Left ventricle myocardium inferior (tissue), 1 donor: ENCODE measurements at places on chromosomes 7 and 10.

DNA sequence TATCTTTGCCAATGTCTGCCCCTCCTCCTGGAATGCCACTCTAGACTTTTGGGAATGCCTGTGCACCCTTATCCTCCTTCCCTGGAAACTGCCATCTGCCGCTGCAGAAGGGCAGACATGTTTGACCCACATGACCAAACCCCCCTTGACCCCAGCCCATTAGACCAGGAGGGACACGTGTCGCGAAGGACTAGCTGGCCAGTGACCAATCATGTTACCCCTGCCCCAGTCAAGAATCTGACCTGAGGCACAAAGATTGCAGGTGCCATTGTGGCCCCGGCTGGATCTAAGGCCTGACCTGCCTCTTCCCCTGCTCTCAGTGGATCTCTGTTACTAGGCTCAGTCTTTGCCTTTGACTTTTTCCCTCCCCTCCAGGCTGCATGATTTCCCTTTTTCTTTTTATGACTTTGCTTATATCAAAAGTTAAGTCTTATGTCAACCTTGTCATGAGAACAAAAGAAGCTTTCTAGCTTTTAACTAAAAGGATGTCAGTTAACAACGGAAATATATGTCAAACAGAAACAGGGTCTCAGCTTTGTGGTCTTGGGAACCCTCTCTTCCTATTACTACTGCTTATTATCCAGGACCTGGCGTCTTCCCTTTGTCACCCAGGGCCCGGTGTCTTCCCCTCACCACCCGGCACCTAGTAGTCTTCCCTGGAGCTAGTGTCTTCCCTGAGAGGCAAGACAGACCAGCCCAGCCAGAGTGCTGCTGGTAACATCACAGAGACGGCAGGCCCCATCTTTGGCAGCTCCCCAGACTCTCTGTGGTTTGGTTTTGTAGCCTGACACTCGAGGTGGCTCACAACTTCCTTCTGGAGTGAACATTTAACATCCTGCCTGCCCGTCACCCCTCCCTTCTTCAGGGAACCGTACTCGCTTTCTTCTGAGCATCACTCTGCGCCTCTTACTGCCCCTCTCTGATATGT is 24.4 kb upstream of the PPIF start:
- DNase-seq: no peak

- DNase-seq: no peak
These were observed 9.7 kb downstream of the NPTX2 start for GRCh38 chr7:98626460-98627412.

DNA sequence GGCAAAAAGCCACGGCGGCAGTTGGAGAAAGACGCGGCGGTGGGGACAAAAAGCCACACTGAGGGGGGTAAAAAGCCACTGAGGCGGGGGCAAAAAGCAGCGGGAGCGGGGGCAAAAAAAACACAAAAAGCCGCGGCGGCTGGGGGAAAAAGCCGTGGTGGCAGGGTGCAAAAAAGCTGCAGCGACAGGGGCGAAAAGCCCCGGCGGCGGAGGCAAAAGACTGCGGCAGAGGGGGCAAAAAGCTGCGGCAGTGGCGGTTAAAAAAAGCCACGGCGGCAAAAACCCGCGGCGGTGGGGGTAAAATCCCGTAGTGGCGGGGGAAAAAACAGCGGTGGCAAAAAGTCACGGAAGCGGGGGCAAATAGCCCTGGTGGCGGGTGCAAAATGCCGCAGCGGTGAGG is 527.3 kb downstream of the ZNF33B start:
- no peak for DNase-seq

- no peak for DNase-seq
These were observed 60.8 kb upstream of the DOCK1 start for GRCh38 chr10:126844406-126844805.

GRCh38 chr7:30888747-30889146 is 22.9 kb upstream of the AQP1 start:
- DNase-seq: no peak

DNA sequence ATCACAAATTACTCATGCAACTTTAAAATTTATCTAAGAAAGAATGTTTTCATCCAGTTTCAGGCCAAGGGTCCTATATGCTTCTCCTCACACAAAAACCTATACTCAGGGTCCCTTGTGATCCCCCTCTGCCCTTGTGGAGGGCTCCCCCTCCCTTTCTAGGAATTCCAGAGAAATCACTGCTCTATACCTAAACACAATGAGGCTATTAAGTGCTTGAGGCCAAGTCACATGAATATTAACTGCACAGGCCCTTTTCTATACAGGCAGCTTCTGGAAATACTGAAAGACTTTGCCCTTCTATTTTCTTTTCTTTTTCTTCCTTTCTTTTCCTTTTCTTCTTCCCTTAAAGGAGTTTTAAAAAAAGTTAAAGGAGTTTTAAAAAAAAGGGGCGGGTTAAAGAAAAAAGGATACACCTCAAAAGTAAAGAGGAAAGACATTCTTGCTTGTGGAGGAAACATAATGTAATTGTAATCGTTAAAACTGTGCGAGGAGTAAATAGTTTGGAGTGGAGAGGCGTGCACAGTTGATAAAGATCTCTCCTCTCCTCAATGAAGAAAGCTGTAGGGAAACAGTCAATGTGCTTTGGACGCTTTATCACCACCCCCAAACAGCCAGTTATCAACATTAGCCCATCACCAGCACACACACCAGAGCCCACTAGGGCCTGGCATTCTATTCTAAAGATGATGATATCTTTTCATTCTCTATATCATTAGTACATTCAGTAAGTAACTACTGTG is 16.4 kb downstream of the GRB10 start:
- DNase-seq: no peak

DNA sequence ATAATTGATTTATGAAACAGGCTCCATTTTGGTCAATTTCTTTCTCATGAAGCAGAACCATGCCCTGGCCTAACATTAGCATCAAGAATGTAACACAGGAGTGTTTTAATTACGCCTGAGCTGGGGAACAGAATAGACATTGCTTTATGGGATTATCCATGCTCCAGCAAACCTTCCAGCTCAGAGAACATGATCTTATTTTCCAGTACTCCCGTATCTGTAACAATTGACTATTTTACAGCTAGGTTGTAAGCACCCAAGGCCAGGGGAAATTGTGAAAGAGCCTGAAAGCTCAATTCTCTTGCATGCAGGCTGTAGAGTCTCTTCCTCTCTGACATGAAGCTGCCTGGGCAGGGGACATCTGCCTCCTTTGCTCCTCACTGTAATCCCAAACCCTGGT is 30.8 kb upstream of the CRYGN start:
- no peak for DNase-seq

DNA sequence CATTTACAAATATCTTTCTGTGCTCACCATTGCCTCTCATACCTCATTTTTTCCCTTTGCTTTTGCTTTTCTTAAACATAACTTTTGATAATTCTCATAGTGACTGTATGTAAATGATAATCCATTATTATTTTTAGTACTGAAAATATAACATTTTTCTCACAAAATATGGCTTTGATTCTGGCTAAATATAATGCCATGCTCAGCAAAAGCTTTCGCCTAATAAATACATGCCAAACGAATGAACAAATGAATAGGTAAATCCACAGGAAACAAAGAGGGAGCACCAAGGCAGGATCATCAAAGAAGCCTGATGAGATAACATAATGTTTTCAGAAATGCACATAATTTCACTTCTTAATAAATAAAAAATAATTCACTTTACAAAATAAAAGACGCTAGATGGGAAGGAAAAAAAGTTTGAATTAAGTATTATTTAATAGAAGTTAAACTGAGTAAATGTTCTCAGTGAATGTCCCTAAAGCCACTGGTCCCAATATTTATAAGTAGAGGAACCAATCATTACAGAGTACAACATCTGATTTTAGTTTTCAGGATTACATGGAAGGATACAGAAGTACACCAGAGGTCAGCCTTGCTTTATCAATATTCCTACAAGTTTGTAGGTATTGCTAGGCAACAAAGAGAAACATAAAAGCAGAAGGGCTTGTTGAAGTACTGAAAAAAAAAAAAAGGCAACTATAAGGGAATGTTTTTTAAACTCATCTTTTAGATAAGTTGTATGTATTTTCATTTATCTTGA is 52.3 kb downstream of the RNLS start:
- DNase-seq: no peak

GRCh38 chr10:12628153-12628552 is 278.8 kb downstream of the CAMK1D start:
- no peak for DNase-seq

DNA sequence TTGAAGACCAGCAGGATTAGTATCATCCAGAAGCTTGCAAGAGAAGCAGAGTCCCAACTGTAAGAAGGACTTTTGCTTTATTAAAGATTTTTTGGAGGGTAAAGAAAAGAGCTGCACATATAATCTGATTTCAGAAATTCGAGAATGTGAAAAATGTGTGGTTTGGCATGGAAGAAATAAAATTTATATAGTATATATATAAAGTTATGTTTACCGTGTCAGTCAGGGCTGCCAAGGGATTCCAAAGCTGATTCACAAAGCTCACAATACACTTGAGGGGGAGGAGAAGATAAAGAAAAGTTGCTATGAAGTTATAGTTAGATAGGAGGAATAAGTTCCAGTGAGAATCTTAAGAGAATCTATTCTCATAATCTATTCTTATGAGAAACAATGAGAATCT is 231.8 kb upstream of the CACNA2D1 start:
- no peak for DNase-seq

DNA sequence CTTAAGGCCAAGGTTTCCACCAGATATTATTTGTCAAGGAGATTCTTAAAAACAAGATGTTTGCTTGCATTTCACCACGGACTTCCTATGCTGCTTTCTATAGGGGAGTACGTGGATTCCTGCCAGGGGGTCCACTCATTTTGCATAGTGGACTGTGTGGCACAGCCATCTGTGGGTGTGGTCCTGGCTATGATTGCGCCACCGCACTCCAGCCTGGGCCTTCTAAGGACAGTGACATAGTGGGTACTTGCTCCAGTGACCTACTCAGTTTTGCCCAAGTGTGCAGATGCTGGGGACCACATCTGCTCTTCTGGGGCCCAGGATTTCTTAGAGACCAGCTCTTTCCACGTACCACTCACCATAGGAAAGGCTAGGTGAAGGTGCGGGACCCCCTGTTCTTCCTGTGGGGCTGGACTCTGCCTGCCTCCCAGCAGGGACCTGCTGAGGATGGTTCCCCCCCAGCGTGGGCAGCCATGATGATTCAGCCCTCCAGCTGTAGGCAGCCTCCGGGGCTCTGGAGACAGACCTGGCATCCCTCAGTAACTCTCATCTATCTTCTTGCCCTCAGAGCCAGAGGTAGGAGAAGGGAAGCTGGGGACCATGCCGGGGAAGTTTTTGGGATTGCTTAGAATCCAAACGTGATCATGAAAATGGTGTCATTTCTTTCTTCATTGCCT is 42.9 kb downstream of the HK1 start:
- DNase-seq: no peak

- no peak for DNase-seq
These were observed 10.3 kb downstream of the ZNF775 start for GRCh38 chr7:150389532-150389816.

GRCh38 chr7:5294169-5294987 is 11.6 kb downstream of the SLC29A4 start:
- DNase-seq: no peak

- DNase-seq: no peak
These were observed 26.5 kb downstream of the LMTK2 start for GRCh38 chr7:98133181-98133580.

GRCh38 chr10:118958984-118959925 is 70.3 kb upstream of the NANOS1 start:
- DNase-seq: peak; percentile 67

DNA sequence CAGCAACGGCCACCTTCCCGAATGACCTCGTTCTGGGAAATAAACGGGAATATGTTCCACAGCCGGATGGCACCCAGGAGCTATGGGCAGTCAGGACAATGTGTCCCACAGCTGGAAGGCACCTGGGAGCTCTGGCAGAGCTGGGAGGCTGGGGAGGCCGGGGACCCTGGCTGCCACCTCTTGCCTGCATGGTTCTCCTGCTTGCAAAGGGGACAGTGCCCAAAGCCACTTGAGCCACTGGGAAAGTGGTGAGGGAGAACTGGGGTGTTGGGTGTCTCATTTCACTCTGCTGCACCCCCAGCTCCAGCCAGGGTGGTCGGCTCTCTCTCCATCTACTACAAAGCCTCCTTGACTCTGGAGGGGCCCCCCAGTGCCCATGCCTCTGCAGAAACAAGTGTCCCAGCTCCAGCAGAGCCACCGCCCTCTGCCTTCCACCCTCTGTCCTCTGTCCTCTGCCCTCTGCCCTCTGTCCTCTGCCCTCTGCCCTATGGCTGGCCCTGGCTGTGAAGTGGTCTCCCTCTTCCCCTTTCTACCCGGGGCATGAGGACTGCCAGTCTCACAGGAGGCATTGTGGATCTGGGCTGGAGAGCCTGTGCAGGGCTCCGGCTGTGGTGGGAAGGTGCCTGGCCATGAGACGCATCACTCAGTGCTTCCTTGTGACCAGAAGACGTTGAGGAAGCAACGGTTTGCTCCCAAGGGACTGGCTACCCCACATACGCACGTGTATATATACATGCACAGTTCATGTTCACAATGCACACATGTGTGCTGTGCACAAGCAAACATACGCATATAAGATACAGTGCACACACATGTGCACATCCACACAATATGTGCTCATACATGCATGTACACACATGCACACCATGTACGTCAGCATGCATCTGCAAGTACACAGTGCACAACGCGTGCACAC is 21.5 kb upstream of the INPP5A start:
- DNase-seq: no peak

DNA sequence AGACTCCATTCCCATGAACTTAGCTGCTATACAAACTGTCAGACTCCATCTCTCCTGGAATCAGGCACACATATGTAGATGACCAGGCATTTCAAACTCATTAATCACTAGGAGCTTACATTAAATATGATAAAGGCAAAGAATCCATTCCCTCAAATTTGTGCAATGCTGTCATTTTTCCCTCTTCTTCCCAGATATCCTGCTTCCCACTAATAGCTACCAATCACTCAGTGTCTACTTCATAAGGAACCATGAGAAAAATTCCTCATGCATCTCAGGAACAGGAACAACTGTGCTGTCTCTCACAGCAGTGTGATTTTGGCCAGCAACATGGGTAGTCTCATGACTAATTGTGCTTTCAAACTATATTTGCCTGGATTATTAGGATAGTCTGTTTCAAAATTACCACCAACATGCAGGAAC is 133.9 kb downstream of the DKK1 start:
- DNase-seq: no peak

DNA sequence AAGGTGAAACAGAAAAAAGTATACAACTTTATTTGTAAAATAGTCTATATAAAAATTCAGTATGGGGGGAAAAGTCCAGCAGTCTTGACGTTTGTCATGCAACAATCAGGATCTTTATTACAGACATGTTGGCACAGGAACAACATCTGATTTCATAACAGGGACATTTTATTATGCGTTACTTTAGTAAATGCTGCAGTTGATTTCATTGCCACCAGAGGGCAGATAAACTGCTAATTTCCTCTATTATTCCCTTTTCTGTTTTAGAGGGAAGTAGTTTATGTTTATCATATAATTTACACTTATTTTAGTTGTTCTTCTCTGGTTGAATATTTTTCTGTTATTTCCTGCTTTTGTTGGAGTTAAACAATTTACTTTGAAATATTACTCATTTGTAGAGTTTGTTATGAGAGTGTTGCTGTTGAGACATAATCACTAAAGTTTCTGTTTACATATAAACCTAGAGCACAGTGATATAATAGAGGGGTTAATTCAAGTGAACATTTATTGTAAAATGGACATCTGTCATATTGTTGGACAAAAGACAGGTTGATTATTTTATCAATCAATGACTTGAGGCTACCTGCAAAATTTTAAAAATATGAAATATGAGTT is 3.3 kb downstream of the PLXDC2 start:
- no peak for DNase-seq
